GM12878 (cell line): ENCODE measurements at places on chromosomes 12 and 14.

DNA sequence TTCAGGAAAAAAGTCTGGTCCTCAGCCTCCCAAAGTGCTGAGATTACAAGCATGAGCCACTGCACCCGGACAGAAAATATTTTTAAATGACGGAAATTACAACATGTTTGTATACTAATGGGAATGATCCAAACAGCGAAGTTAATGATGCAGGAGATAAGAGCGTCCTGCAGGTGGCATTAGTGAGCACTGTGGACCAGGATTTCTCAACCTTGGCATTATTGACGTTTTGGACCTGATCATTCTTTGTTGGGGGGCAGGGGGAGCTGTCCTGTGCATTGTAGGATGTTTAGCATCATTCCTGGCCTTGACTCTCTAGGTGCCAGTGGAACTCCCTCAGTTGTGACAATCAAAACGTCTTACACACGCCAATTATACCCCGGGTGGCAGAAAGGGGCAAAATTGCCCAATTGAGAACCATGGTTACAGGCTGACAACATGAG is 34.1 kb downstream of the SCFD1 start:
- DNase-seq = peak; percentile 4

DNA sequence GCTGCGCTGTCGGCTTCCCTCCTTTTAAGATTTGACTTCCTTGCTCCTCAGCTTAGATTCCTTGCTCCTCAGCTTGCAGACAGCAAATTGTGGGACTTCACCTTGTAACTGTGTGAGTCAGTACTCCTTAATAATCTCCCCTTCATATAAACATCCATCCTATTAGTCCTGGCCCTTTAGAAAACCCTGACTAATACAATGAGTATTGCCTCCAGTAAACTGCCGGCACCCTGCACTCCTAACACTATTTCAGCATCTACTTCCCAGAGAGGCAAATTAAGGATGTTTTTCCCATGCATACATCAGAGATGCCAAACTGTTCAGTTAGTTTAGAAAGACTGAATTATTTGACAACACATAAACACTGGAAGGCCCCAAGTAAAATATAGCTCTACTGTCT is 611.3 kb upstream of the TMEM132C start:
- DNase-seq = no peak

GRCh38 chr12:127944211-127944899 is 322.6 kb upstream of the TMEM132C start:
- no peak for DNase-seq

DNA sequence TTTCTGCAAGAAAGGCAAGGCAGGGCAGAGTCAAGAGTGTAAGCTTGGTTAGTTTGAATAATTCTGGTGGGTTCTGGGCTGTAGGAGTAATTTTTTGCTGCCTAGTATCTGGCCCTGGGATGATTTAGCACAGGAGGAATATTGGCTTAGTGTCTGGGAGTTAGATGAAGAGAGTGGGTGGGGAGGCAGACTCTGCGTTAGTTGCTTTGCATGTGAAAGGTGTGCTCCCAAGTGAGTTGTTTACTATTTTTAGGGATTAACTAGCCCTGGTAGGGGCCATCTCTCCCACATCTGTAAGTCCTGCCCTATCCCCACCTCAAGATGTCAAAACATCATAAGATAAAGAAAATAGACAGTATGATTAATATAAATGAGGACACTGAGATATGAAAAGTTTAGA is 249.7 kb downstream of the LRIG3 start:
- no peak for DNase-seq

- DNase-seq = no peak
Measured at GRCh38 chr14:81511111-81511904, 22.3 kb downstream of the SEL1L start.

DNA sequence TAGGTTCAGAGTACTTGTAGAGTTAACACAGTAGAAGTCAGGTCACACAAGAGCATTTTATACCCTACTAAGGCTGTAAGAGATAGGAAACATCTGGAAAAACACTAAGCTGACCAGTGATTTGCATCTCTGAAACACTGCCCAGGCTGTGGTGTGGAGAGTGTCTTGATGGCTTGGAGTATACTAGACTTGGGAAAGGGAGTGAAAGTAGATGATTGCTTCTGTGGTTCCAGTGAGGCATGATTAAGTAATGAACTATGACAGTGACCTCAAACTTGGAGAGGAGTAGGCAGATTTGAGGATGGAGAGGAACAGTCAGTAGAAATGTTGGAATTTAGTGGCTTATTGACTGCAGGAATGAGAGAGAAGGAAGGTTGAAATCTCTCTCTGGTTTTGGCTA is 201.2 kb downstream of the FLRT2 start:
- no peak for DNase-seq

- DNase-seq = no peak
Measured at GRCh38 chr14:77355811-77356210, 21.1 kb downstream of the TMED8 start.

DNA sequence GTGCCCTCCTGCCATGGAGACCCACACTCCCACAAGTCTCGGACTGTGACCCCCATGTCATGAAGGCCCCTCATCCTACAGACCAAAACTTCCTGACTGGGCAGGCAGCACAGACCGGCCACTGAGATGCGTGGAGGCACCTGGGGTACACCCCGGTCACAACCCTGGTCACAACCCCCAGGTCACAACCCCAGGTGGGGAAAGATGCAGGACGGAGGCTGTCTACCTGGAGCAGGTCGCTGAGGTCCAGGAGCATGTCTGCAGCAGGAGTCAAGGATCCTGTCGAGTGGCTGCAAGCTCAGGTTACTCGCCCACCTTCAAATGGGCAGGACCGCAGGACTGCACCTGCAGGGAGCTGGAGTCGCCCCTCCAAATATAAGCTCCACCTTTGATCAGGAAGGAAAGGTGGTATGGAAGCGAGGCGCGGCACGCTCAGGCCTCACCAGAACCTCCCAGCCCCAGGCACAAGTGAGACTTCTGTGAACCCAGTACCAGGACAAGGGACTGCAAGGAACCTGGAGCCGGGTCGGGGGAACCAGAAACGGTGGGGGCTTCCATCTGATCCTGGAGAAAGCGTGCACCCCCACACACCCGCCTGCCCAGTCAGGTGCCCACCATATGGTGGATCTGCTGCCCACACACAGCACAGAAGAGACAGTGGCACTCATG is 8.1 kb downstream of the BTBD6 start:
- DNase-seq = no peak

- no peak for DNase-seq
Measured at GRCh38 chr12:128815779-128816642, 7.7 kb downstream of the SLC15A4 start.

- no peak for DNase-seq
Measured at GRCh38 chr12:91065396-91065795, 7.6 kb upstream of the KERA start.

GRCh38 chr12:3523728-3524127 is 32.7 kb downstream of the PRMT8 start:
- no peak for DNase-seq

GRCh38 chr12:54442961-54443360 is 23.9 kb upstream of the ITGA5 start:
- no peak for DNase-seq

GRCh38 chr14:57725399-57726077 is 140.4 kb downstream of the SLC35F4 start:
- no peak for DNase-seq
